ENCODE measurements at places on chromosomes 16 and 17. TPM values are rescaled to one million over a fixed set of nuclear protein-coding genes. Genes with fewer than 3 reads are reported as not detected.
A peak's percentile ranks its signal among the peaks of the same experiment; 100 is the strongest.

DNA sequence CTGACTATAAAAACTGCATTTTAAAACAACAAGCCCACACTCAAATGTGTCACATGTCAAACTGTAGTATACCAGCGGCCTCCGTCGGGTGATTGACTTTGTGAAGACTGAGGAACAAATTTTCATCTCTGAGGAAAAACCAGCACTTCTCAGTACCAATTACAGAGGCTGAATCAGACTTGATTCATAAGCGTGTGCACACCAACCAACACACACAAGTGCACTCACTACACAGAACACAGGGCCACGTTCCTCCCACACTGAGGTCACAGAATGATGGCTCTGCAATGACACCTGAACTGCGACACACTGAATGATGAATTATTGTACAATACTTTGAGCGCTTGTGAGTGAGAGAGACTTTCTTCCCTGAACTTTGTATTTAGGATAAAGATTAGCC, 29.6 kb downstream of the XPO6 start:
- no peak overlapping the region for H3K27ac ChIP-seq
- H3K4me3 ChIP-seq, result no peak overlapping the region
- H3K4me1 ChIP-seq, result peaks cover 6% of the 10 kb centered on the region
- no peak for DNase-seq

- no peak within 1 kb of the TSS for H3K27ac ChIP-seq
- peak; percentile 62 for DNase-seq
- H3K4me1 ChIP-seq, result no peaks in the 10 kb centered on the region
- H3K27me3 ChIP-seq, result peaks cover 4% of the 10 kb centered on the region
- H3K36me3 ChIP-seq, result no peaks in the 10 kb centered on the region
- H3K4me3 ChIP-seq, result peak within 1 kb of the TSS; percentile 38
Observed at GRCh38 chr16:10182222-10183053, at the start of gene GRIN2A. Gene GRIN2A (minus strand): TSS chr16:10182428. CDS start chr16:10180411, 2,017 bp downstream.

DNA sequence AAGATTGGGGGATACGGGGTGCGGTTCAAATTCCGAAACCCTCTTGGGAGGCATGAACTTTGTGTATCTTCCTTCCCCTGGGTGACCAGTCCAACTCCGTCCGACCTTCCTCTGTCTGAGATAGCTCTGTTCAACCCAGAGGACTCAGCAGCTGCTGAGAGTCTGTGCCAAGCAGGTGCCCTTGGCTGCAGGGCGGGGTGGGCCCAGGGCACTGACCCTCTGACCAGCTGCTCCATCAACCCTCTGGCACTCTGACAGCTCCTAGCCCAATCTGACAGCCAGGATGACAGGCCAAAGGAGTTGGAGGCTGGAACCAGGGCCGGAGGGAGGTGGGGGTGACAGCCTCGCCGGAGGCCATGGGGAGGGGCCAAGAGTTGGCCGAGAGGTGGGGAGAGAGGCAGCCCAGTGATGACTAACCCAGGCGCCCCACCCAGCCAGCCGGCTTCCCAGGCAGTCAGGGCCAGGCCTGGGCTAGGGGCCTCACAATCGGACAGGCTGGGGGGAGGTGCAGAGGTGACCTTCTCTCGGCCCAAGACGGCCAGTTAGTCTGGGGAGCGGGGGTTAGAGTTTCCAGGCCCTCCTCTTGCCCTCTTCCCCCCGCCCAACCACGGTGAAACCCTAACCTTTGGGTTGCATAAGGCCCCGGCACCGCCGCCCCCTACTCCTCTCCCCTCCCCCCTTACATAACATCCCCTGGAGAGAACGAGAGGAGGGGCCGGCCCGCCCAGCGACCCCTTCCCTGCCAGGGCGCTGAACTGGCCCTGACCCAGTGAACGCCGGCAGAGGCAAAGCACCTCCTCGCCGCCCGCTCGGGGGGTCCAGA, 5.0 kb upstream of the TLCD2 start:
- H3K4me3 ChIP-seq, result peak overlapping the region; percentile 83
- DNase-seq, result peak; percentile 86

FSCN2 gene
- 11.1 TPM for total RNA-seq

CCL3 gene
- 1.2 TPM for total RNA-seq

CCR7 gene
- not detected for total RNA-seq

SNAI3 gene
- total RNA-seq, result 0.98 TPM

KRTAP3-2 gene
- not detected for total RNA-seq
